Naive thymus-derived CD4-positive, alpha-beta T cell (primary cell): ENCODE measurements at places on chromosomes 13 and 19. TPM values are rescaled to one million over a fixed set of nuclear protein-coding genes. Genes with fewer than 3 reads are reported as not detected.

DNA sequence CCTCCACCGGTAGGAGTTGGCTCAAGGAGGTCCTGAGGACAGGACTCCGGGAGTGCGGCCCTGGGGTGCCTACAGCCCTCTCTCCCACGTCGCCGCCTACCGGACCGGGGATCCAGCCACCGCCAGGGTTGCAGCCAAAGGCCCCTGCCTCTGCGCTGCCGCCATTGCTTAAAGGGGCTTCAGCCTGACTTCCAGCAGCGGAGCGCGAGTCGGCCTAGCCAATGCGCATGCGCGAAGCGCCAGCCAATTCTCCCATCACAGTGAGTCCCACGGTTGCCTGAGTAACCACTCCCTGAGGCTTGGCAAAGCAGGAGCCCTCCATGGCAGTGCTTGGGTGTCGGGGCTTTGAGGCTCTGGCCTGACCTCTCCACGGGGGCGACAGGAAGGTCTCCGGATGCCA lies 21.5 kb upstream of the ZNF420 start:
- H3K27ac ChIP-seq = no peak overlapping the region
- DNase-seq = no peak
- no peak overlapping the region for H3K4me3 ChIP-seq
- no peaks in the 10 kb centered on the region for H3K36me3 ChIP-seq
- H3K4me1 ChIP-seq = no peaks in the 10 kb centered on the region

DNA sequence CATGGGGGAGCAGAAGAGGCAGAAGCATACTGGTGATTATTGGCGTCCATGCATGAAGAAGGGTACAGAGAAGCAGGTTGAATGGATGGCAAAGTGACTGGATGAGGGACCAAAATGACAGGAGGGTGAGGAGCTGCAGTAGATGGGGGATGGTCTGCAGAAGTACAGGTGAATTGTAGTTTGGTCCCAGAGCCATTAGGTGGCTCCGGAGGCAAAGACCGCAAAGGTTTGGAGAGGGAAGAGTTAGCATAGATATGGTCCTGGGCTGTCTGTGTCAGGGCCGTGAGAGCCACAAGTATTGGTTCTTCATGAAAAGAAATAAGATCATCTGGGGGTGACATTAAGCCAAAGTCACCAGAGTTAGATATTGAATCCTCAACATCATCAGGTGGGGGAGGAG lies 59.0 kb upstream of the ZNF726 start:
- H3K27me3 ChIP-seq = no peaks in the 10 kb centered on the region
- no peaks in the 10 kb centered on the region for H3K4me1 ChIP-seq
- H3K36me3 ChIP-seq = no peaks in the 10 kb centered on the region
- no peak overlapping the region for H3K4me3 ChIP-seq

DNA sequence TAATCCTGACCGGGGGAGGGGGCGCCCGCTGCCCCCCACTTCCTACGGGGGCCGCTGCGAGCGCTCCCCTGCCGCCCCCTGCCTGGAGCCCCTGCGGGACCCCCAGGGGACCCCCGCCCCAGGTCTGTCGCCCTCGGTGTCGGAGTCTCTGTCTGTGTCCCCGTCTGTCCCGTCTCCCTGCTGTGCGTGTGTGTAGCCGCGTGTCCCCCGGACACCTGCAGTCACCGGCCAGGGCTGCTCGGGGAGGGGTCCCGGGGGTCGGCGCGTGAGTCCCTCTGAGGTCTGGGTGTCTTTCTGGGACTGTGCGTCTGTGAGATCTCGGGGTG lies 7.7 kb upstream of the NFIC start:
- H3K27me3 ChIP-seq = no peaks in the 10 kb centered on the region
- DNase-seq = no peak
- H3K36me3 ChIP-seq = peaks cover 4% of the 10 kb centered on the region
- peak overlapping the region; percentile 52 for H3K27ac ChIP-seq
- peaks cover 11% of the 10 kb centered on the region for H3K4me1 ChIP-seq
- H3K4me3 ChIP-seq = peak overlapping the region; percentile 71

The CEACAM5 gene
- total RNA-seq = not detected in 2 replicates

The FFAR3 gene
- total RNA-seq = not detected

DNA sequence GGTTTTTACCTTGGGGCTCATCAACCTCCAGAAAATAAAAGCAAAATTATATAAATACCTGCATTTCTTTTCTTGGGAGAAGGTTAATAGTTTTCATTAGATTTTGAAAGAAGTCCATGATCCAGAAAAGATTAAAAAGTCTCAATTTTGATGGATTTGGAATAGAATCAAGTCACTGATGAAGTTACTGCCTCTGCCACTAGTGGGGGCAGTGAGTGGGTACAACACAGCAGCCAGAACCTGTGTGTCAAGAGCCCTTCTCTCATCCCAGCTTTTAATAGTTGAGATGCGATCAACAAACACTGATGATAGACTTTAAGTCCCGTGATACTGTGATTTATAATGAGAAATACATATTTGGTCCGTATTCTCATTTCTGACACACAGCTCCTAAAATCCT lies 686.7 kb downstream of the DIAPH3 start:
- H3K27me3 ChIP-seq = no peaks in the 10 kb centered on the region
- no peak overlapping the region for H3K27ac ChIP-seq
- no peaks in the 10 kb centered on the region for H3K4me1 ChIP-seq
- no peak overlapping the region for H3K4me3 ChIP-seq
- no peak for DNase-seq
- no peaks in the 10 kb centered on the region for H3K36me3 ChIP-seq

- H3K4me3 ChIP-seq = no peak overlapping the region
- no peak for DNase-seq
- no peaks in the 10 kb centered on the region for H3K36me3 ChIP-seq
- no peaks in the 10 kb centered on the region for H3K27me3 ChIP-seq
- H3K4me1 ChIP-seq = no peaks in the 10 kb centered on the region
These were observed 50.0 kb upstream of the ALOX5AP start for GRCh38 chr13:30685320-30685859.

The DPF1 gene
- total RNA-seq = not detected

- no peak overlapping the region for H3K27ac ChIP-seq
- no peak for DNase-seq
- H3K36me3 ChIP-seq = no peaks in the 10 kb centered on the region
- H3K4me3 ChIP-seq = no peak overlapping the region
- no peaks in the 10 kb centered on the region for H3K4me1 ChIP-seq
These were observed 42.2 kb downstream of the IFT88 start for GRCh38 chr13:20609145-20609544.

GRCh38 chr19:43809762-43810696 lies 7.8 kb upstream of the LYPD5 start:
- H3K27ac ChIP-seq = no peak overlapping the region
- no peaks in the 10 kb centered on the region for H3K4me1 ChIP-seq
- peak; percentile 49 for DNase-seq
- no peak overlapping the region for H3K4me3 ChIP-seq
- no peaks in the 10 kb centered on the region for H3K36me3 ChIP-seq

DNA sequence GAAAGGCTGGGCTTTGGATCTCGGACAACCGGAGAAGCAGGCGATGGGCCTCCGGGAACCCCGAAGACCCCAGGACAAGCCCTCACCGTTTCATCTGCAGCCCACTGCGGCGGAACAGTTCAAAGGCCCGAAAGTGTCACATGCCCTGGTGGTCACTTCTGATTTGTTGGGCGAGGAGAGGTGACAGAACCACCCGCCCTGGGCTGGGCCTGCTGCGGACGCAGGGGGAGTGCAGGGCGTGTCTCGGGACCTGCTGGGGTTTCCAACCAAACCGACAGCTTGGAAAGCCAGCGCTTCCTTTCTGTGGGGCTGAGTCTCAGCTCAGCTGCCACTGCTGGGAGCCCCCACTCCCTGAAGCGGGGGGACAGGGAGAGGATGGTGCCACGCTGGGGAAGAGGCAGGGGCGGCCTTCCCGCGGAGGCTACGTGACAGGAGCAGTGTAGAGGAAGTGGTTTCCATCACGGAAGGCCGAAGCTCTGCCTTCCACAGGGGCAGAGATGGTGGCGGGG lies 22.8 kb upstream of the ZBTB7A start:
- H3K27me3 ChIP-seq = no peaks in the 10 kb centered on the region
- peak overlapping the region; percentile 67 for H3K27ac ChIP-seq
- peak overlapping the region; percentile 27 for H3K4me3 ChIP-seq
- peaks cover 46% of the 10 kb centered on the region for H3K4me1 ChIP-seq
- peaks cover 6% of the 10 kb centered on the region for H3K36me3 ChIP-seq
- peak; percentile 20 for DNase-seq

DNA sequence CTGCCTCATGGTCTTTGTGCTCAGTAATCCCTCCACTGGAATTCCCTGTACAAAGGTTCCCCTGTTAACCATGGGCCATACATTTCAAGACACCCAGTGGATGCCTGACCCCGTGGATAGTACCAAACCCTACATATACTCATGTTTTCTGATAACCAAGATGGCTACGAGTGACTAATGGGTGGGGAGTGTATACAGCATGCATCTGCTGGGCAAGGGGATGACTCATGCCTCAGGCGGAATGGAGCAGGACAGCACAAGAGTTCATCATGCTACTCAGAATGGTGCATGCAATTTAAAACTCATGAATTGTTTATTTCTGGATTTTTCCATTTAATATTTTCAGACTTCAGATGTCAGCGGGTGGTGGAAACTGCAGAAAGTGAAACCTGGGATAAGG lies 13.3 kb upstream of the FGF9 start:
- no peak overlapping the region for H3K4me3 ChIP-seq
- no peaks in the 10 kb centered on the region for H3K27me3 ChIP-seq
- H3K27ac ChIP-seq = no peak overlapping the region
- no peak for DNase-seq
- no peaks in the 10 kb centered on the region for H3K36me3 ChIP-seq

- H3K4me3 ChIP-seq = peak overlapping the region; percentile 54
- H3K27me3 ChIP-seq = no peaks in the 10 kb centered on the region
- H3K27ac ChIP-seq = peak overlapping the region; percentile 55
- DNase-seq = no peak
- H3K36me3 ChIP-seq = no peaks in the 10 kb centered on the region
These were observed 556 bp downstream of the TRIP10 start for GRCh38 chr19:6739883-6740588.
